ENCODE measurements at places on chromosomes 5 and 9.

DNA sequence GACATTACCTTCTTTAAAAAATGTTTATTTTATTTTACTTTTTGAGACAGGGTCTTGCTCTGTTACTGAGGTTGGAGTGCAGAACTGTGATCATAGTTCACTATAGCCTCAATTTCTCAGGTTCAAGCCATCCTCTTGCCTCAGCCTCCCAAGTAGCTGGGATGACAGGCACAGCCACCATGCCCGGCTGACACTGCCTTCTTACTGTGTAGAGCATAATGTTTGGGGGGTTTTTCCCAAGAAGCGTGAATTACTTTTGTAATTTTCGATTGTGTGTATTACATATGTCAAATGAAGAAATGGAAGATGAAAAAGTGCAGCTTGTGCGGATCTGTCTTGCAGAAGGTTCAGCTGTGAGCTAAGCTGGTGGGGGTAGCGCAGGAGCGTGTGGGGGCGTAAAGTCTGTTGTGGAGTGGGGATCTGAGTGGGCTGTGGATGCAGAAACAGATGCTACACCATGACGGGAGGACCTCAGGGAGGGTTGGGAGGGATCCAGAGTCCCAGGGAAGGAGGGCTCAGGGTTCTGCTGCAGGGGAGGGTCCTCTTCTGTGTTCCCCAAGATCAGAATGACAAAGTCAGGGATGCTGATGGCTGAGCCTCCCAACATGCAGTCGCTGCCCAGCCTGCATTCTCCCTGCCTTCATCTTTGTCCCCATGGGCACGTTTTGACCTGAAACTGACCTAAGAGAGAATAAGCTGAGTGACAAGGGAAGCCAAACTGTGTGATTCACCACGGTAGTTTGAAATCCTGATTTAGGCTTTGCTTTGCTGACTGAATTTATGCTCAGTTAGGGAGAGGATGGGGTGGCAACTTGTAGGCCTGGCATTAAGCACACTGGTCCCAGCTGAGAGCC is 6.8 kb upstream of the ANKRD33B start:
- DNase-seq = no peak

DNA sequence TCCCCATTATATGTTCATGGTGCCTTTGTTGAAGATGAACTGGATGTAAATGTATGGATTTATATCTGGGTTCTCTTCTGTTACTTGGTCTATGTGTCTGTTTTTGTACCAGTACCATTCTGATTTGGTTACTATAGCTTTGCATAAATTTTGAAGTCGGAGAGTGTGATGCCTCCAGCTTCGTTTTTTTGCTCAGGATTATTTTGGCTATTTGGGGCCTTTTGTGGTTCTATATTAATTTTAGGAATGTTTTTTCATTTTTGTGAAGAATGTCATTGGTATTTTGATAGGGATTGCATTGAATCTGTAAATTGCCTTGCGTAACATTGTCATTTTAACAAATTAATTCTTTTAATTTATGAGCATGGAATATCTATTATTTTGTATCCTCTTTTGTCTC is 36.6 kb upstream of the ZNF366 start:
- DNase-seq = no peak

GRCh38 chr5:109857405-109858031 is 167.8 kb downstream of the MAN2A1 start:
- DNase-seq = no peak

- no peak for DNase-seq
Measured at GRCh38 chr5:36238502-36239295, 3.0 kb downstream of the NADK2 start.

DNA sequence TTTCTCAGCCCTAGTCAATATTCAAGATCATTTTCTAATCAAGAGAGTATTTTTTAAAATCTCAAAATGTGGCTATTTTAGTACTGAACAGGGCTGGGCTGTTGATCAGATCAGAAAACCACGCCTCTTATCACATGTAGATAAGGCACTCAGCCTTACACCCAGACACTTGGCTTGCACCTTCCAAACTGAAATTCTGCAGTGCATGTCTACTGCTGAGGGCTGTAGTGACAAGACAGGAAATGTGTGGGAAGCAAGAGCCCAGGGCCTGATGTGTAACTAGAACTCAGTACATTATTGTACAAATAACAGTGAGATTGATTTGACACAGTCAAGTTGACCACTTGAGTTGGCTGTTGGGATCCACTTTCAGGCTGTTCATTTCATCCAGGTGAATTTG is 48.6 kb downstream of the UBE2QL1 start:
- DNase-seq = no peak

DNA sequence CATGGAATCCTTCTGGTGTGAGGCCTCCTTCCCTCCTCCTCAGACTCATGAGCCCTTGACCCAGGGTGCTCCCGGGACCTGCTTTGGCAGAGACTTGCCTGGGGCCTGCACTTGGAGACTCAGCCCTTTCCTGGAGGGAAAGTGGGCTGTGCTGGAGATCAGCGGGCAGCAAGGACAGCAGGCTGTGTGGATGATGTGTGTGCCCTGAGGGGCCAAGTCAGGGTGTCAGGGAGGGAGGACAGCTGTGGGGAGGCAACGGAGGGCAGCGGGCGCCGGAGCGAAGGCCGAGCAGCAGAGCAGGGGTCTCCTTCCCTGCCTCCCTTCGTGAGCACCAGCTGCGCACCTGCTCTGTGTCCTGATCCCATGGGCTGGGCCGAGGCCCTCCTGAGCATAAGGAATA is 6.1 kb upstream of the CSF2 start:
- no peak for DNase-seq

GRCh38 chr9:2059274-2059929 is 44.3 kb downstream of the SMARCA2 start:
- no peak for DNase-seq

DNA sequence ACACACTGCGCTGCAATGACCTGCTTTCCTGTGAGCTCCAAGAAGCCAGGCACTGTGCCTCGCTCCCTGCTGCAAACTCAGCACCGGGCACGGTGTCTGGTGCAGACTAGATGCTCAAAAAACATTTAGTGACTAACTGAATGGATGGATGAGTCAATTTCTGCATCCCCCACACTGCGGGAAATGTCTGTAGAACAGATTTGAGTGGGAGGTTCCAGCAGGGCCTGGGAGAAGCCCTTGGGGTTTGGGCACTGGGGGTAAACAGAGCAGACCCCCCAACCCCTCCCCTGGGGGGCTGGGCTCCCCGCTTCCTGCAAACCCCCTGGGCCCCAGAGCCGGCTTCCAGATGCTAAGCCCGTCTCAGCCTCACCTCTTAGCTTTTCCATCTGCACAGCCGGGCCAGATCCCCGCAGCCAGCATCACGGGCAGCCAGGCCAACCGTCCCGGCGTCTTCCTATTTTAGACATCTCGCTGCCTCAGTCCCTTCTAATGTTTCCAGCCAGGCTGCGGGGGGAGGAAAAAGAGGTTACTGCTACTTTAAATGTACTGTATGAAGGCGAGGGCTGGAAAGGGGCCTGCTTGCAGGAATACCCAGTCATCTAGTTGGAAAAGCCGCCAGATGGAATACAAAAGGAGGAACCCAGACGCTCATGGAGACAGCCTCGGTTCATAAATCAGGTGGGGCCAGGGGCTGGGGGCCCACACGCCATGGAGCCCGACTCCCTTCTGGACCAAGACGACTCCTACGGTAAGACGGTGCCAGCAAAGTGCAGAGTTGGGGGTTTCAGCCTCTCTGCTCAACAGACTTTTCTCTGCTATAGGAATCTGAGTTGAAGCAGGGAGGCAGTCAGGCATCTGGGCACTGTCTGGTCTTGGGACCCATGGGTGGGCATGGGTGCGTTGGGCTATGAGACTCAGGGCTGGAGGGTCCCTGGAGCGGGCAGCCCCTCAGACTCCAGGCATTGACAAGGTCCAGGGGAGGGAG is 67.1 kb upstream of the GGTA1 start:
- DNase-seq = no peak

DNA sequence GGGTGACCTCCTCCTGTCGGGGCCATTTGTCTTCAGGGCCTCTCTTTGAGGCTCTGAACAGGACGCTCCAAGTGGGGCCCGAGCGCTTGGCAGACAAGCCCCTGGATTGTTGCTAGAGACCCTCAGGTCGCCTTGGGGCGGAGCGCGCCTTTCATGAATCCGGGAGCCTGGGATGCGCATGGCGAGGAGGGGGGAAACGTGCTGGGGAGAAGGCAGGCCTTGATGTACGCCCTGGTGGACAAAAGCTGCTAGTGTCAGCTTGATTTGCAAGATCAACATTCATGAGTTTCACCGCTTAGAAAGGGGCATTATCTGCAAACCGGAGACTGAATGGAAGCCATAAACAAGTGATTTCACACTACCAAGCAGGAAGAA is 226.3 kb downstream of the SMARCA2 start:
- peak; percentile 86 for DNase-seq

DNA sequence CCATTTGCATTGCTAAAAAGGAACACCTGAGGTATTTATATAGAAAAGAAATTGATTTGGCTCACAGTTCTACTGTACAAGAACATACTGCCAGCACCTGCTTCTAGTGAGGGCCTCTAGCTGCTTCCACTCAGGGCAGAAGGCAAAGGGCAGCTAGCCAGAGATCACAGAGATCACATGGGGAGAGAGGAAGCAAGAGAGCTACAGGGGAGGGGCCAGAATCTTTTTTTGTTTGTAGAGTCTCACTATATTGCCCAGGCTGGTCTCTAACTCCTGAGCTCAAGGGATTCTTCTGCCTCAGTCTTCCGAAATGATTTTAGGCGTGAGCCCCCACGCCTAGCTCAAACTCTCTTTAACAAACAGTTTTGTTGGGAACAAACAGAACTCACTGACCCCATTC is 6.1 kb downstream of the SLCO4C1 start:
- DNase-seq = no peak
